ENCODE measurements at places on chromosomes 1 and 21.

- DNase-seq: no peak
Measured at GRCh38 chr1:158028969-158029368, 35.5 kb downstream of the KIRREL1 start.

DNA sequence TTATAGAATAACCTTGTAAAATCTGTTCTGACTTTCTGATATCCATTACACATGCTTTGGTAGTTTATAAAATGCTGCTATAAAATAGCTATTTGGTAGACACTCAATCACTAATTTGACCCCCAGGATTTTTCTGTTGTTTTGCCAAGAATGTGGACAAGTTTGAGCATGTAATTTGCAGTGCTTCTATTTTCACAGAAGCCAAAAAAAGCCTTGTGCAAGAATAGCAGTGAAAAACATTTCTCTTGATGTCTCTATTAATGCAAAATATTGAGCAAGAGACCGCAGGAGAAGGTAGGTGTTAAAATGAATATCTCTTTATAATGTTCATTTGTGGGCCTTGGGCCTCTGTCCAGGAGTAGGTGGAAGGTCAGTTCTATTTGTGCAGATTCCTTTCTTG is 22.5 kb downstream of the MAP3K7CL start:
- DNase-seq: no peak

DNA sequence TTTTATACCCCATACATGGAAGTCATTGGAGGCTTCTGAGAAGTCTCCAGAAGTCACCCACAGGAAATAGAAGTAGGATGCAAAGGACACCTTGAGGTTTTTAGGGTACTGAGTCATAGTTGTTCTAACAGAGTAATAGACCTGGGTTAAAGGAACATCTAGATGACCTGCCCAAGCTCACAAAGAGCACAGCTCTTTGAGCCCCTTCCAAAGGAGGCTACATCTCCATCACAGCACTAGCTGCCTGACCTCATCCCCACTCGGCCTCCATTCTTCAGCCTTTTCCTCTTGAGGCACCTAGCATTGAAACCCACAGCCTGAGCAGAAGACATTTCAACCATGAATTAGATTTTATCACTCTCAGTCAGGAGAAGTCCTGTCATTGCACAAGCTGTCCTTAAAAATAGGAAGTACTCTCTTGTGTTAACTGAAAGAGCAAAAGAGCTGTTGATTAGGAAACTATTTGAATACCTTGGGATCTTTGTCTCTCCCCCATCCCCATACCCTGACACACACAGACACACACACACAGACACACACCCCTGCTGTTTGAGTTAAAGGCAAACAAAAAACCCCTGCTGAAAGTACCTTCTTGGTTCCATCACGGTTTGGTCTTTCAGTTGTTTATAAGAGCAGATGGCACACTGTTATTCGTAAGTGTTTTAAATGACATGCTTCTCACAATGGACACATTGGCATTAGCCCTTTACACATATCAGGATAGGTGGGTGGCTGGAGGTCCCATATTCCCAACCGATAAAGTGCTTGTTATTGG is 22.2 kb downstream of the MKNK1 start:
- DNase-seq: no peak

DNA sequence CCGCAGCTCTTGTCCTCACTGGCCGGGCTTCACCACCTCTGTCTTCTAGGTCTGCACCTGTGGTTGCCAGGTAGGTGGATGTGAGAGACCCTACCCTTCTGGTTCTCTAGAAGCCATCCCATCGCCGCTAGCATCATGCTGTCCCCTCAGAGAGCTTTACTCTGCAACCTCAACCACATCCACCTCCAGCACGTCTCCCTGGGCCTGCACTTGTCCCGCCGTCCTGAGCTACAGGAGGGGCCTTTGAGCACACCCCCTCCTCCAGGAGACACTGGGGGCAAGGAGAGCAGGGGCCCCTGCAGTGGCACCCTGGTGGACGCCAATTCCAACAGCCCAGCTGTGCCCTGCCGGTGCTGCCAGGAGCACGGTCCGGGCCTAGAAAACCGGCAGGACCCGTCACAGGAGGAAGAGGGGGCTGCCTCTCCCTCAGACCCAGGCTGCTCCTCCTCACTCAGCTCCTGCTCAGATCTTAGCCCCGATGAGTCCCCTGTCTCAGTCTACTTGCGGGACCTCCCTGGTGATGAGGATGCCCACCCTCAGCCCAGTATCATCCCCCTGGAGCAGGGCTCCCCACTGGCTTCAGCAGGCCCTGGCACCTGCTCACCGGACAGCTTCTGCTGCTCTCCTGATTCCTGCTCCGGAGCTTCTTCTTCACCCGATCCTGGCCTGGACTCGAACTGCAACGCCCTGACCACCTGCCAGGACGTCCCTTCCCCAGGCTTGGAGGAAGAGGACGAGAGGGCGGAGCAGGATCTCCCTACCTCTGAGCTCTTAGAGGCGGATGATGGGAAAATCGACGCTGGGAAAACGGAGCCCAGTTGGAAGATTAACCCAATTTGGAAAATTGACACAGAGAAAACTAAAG is 1.2 kb downstream of the RUSC1 start:
- DNase-seq: no peak

GRCh38 chr1:17135530-17135929 is 16.3 kb upstream of the PADI2 start:
- DNase-seq: no peak

DNA sequence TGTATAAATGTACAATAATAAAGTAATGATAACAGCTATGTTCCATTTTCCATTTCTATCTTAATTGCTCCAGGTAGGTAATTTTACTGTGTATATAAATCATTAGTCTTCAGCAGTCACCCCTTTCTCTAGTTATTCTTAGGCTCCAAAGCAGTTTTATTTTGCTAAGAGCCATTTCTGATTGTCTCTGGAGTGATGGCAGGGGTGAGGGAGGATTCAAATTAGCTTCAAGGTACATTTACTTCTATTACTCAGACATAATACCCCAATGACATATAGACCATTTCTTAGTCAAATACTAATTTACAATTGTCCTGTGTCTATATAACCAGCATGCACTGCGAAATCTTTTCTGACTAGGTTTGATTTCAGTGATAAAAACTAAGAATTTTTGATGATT is 663.4 kb upstream of the PRMT6 start:
- DNase-seq: no peak

- no peak for DNase-seq
Measured at GRCh38 chr1:10152709-10153284, 57.6 kb upstream of the KIF1B start.

- no peak for DNase-seq
Measured at GRCh38 chr1:208209286-208209685, 34.9 kb downstream of the PLXNA2 start.

DNA sequence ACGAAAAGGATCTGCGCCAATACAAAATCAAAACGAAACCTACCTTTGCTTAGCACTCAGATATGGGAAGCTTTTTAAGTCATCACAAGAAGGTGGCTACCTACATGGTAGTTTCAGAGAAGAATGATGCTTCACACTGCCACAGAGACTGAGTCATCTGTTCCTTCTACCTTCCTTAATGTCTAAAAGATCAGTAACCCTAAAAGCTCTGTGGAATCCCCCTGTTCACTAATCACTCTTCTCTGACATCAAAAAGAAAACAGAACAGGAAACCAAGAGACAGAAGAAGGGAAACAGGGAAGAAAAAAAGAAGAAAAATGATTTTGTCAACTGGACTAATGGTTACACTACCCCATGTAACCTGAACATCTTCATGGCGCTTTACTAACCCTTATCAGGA is 177.2 kb downstream of the SMYD3 start:
- DNase-seq: no peak

DNA sequence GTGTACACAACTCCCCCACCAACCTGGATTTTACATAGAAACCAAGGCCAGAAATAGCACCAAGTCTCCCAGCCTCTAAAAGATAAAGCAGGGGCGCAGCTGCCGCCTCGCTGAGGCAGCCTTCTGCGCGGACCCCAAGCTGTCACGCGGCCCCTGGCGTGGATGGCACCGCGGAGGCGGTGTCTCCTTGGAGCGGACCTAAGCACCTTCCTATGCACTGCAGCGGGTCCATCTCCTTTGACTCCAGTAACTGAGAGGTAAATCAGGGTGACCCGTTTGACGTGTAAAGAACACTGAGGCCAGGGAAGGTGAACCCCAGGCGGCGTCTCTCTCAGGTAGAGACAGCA is 17.0 kb downstream of the ZNF697 start:
- DNase-seq: no peak

DNA sequence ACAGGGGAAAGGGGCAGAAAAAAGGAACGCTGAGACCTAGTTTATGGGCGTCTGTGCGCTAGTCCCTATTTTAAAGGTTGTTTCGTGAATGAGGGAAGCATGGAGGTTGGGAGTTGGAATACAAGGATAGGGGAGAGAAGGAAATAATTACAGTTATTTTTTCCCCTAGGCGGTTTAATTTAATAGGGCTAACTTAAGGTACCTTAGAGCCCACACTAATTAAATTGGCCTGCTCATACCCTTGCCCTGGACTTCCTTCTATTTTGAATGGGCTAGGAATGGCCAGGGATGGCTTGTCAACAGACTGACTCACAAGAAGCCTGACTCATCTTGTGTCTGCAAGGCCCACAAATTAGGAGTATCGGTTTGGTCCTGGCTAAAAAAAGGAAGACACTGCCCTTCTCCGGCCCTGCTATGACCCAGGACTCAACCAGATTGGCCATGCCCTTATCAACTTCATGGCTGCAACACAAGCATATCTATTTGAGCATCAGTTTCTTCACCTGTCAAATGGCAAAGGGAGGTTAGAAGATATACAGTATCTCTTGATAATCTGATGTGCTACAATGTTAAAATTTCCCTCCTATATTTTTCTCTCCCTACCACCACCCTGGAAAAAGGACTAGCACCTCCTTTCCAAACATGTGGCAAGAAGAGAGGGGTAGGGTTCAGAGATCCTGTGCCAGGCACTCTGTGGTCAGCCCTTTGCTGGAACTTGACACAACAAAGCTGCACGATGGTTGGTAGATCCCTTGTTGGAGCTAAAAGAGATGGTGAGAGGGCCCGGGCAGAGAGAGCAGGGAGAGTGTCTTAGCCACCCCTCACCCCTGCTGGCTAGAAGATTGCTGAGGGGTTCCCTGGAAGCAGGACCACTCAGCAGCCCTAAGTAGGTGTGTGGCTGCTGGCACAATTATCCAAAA is 2.2 kb upstream of the SSBP3 start:
- DNase-seq: no peak

DNA sequence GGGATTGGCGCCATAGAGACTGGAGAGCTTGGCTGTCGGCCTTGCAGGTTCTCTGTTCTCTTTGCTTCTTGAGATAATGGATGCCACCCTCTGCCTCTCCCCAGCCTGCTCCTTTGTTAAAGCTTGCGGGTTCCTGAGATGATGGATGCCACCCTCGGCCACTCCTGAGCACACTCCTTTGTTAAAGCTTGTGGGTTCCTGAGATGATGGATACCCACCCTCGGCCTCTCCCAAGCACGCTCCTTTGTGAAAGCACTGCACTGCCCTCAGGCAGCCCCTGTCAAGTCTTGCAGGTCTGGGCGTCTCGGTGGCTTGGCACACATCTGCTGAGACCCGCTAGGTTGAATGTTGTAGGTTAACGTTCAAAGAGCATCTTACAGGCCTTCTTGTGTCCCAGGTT is 76.5 kb downstream of the SCCPDH start:
- DNase-seq: peak; percentile 59

DNA sequence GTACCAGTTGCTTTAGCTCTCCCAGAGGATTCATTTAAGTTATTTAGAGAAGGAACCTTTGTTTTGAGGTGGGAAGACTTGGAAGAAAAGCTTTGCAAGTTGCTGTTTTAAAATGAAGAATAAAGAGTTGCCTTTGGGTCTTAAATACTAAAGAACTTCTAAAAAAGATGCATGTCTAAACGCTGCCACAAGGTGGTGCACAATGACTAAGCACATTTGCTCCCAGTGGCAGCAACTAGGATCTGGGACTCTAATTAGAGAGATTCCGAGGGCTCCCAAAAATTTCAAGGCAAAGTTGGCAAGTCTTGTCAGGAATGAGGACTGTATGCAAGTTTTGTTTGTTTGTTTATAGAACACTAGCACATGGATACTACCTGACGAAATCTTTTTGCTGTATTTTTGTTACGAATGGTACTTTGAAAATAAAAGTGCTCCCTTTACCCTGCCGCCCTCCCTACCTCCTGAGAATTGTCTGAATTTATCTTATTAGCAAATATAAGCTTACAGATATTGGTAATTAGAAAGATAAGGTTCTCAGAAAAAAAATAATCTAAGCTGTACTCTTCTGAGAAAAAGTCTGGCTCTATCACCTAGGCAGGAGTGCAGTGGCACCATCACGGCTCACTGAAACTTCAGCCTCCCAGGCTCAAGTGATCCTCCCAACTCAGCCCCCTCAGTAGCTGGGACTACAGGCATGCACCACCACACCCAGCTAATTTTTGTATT is 121.8 kb downstream of the HFM1 start:
- no peak for DNase-seq

GRCh38 chr1:21139601-21140000 is 37.1 kb downstream of the EIF4G3 start:
- DNase-seq: no peak

DNA sequence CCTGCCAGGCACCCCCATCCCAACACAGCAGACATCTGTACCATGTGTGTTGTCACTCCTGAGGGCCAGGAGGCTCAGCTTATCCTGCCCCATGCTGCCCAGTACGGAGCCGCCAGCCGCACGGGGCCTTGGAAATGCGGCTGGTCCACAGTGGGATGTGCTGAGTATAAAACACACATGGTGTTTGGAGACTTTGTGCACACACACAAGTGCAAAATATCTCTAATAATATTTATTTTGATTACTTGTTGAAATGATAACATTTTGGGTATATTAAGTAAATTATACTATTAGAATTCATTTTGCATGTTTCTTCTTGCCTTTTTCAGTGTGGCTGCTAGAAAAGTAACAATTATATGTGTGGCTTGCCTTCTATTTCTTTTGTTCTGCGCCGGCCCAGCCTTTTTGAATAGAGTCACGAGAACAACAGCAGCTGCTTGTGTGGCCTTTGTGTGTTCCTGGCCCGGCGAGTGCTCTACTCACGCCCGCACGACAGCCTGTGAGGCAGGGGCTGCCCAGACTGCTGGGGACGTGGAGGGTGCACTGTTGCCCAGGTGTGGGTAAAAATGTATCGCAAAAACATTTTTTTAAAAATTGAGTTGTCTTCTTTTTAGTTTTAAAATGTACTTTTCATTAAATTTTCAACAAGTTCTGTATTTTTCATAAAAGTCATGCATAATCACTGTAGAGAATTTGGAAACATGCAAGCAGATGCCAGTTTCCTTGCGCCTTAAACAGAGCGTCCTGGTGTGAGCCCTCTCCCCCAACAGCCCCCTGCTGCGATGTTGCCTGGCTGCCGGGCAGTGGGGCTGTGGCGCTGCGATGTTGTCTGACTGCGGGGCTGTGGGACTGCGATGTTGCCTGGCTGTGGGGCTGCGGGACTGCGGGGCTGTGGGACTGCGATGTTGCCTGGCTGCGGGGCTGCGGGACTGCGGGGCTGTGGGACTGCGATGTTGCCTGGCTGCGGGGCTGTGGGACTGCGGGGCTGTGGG is 35.5 kb downstream of the COQ8A start:
- peak; percentile 59 for DNase-seq

- no peak for DNase-seq
Measured at GRCh38 chr1:185157599-185158412, 839 bp downstream of the SWT1 start.

Data from coronary artery (tissue), 2 donors.